ENCODE measurements at places on chromosomes 16 and 17. TPM values are rescaled to one million over a fixed set of nuclear protein-coding genes. Genes with fewer than 3 reads are reported as not detected.
A peak's percentile ranks its signal among the peaks of the same experiment; 100 is the strongest.

- peak; percentile 51 for DNase-seq
- H3K4me1 ChIP-seq = no peaks in the 10 kb centered on the region
- H3K4me3 ChIP-seq = no peak overlapping the region
- no peaks in the 10 kb centered on the region for H3K36me3 ChIP-seq
These were observed 34.4 kb upstream of the PRKCB start for GRCh38 chr16:23801378-23801777.

The OSGIN1 gene
- 0.90 TPM for total RNA-seq

DNA sequence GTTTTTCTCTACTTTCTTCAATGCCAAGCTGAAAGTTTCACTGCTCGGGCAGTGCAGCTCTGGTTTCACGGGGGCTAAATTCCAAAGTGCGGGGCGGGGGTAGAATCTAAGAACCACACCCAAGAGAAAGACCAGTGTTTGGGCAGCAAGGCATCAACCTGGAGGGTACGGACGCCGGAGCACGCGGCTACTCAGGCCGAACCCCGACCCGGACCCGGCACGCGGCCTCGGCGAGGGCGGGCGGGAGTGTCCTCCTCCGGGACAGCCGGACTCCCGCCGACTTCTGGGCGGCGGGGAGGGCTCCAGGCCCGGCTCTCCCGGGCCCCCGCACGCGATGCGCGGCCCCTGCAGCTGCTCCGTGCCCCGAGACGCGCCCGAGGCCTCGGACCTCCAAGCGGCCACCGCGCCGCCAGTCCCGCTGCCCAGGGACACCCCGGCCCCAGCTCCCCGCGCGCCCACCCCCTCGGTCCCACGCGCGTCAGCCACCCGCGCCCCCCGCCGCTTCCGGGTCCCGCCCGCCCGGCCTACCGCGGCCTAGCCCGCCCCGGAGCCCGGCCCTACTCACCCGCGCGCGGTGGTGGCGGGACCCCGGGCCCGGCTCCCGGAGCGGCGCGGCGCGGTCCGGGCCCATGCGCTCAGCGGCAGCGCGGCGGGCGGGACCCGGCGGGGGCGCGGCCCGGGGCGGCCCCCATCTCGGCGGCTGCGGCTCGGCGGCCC lies 561 bp downstream of the AXIN1 start:
- no peak for DNase-seq
- peaks cover 5% of the 10 kb centered on the region for H3K4me1 ChIP-seq
- H3K27me3 ChIP-seq = no peaks in the 10 kb centered on the region
- peak overlapping the region; percentile 18 for H3K27ac ChIP-seq
- H3K36me3 ChIP-seq = peaks cover 6% of the 10 kb centered on the region

- H3K4me3 ChIP-seq = no peak overlapping the region
- no peaks in the 10 kb centered on the region for H3K36me3 ChIP-seq
- H3K4me1 ChIP-seq = no peaks in the 10 kb centered on the region
- peak; percentile 7 for DNase-seq
- H3K27me3 ChIP-seq = no peaks in the 10 kb centered on the region
These were observed 51.3 kb downstream of the ZFP90 start for GRCh38 chr16:68590201-68590994.

- no peak overlapping the region for H3K4me3 ChIP-seq
- H3K36me3 ChIP-seq = peaks cover 22% of the 10 kb centered on the region
- no peaks in the 10 kb centered on the region for H3K27me3 ChIP-seq
These were observed 12.5 kb downstream of the COTL1 start for GRCh38 chr16:84605339-84605848.

The ZSCAN10 gene
- not detected for total RNA-seq

GRCh38 chr16:72467157-72467759 lies 295.3 kb upstream of the PMFBP1 start:
- H3K27me3 ChIP-seq = no peaks in the 10 kb centered on the region
- H3K4me1 ChIP-seq = no peaks in the 10 kb centered on the region
- DNase-seq = peak; percentile 60
- no peaks in the 10 kb centered on the region for H3K36me3 ChIP-seq
- no peak overlapping the region for H3K27ac ChIP-seq
- no peak overlapping the region for H3K4me3 ChIP-seq

DNA sequence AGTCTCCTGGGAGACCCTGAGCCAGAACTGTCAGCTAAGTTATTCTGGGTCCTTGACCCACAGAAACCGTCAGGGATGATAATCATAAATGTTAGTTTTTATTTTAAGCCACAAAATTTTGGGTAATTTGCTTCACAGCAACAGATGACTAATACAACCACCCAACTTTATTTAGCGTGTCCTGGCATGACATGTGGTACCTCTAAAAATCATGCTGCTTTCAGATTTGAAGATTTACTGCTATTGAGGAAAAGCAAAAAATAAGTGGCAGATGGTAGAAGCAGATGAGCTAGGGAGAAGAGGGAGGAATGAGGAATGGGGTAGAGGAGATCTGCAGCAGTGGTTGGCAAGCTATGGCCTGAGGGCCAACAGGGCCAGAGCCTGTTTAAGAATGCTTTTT lies 90.4 kb downstream of the TMEM100 start:
- H3K27ac ChIP-seq = no peak overlapping the region
- H3K36me3 ChIP-seq = no peaks in the 10 kb centered on the region
- DNase-seq = no peak
- H3K4me1 ChIP-seq = no peaks in the 10 kb centered on the region
- H3K4me3 ChIP-seq = no peak overlapping the region
- peaks cover 3% of the 10 kb centered on the region for H3K27me3 ChIP-seq

GRCh38 chr16:1963806-1964505 lies 670 bp downstream of the RPS2 start:
- peaks cover 12% of the 10 kb centered on the region for H3K4me1 ChIP-seq
- H3K4me3 ChIP-seq = peak overlapping the region; percentile 87
- DNase-seq = no peak
- H3K27ac ChIP-seq = peak overlapping the region; percentile 62
- peaks cover 27% of the 10 kb centered on the region for H3K36me3 ChIP-seq

DNA sequence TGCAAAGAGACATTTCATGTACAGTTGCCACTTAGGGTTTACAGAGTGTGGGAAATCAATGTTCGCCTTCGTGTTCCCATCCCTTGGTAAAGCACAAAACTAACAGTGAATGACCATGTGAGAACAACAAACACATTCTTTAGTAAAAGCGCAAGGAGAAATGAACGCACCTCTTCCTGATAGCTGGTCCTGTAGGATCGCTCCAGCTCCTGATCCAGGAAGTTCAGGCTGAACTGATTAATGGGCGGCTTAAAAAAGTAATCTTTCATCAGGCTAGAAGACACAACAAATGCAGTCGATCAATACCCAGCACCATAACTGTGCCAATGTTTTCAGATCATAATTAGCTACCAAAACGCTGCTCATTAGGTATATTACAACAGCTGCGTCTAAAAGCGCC lies 108.3 kb upstream of the CREBBP start:
- H3K4me1 ChIP-seq = no peaks in the 10 kb centered on the region
- H3K27me3 ChIP-seq = no peaks in the 10 kb centered on the region
- no peak overlapping the region for H3K4me3 ChIP-seq
- no peak overlapping the region for H3K27ac ChIP-seq
- DNase-seq = no peak

The HOXB1 gene
- total RNA-seq = not detected

GRCh38 chr17:81814748-81815645 lies 11.0 kb downstream of the GCGR start:
- H3K36me3 ChIP-seq = no peaks in the 10 kb centered on the region
- H3K27ac ChIP-seq = no peak overlapping the region
- peaks cover 9% of the 10 kb centered on the region for H3K4me1 ChIP-seq
- H3K27me3 ChIP-seq = peaks cover 13% of the 10 kb centered on the region

The MMP2 gene
- 164 TPM for total RNA-seq

DNA sequence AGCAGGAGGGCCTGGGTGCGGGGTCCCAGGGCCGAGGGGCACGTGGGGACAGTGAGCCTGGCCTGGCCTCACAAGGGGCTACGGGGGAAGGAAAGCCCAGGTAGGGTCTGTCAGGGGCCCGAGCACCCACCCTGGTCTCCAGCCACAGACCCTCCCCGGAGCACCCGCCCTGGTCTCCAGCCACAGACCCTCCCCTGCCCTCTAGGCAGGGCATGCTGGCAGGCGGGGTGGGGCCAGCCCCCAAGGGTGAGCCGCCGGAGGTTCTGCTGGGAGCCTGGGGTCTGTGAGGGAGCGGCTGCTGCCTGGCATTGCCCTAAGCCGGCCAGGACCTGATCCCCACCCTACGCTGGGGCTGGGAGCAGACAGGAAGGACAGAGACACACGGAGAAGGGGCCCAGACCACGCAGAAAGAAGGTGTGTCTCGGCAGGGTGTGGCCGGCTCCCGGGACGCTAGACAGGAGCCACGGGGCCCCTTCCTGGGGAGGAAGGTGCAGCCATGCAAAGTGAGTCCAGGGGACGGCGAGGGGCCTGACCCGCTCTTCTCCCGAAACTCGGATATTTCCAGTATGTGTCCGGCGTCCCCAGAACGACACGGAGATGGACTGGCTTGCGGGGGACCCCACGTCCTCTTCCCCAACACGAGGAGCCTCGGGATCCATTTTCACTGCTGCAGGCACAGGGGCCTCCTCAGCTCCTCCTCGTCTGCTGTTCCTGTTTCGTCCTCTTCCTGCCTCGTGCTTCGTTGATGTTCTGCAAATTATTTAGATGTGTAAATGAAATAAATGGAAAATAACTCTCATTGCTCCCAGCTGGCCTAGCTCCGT lies 15.5 kb downstream of the UTS2R start:
- H3K27me3 ChIP-seq = peaks cover 31% of the 10 kb centered on the region
- no peak overlapping the region for H3K27ac ChIP-seq
- H3K4me1 ChIP-seq = peaks cover 2% of the 10 kb centered on the region
- no peak overlapping the region for H3K4me3 ChIP-seq
- peaks cover 4% of the 10 kb centered on the region for H3K36me3 ChIP-seq

DNA sequence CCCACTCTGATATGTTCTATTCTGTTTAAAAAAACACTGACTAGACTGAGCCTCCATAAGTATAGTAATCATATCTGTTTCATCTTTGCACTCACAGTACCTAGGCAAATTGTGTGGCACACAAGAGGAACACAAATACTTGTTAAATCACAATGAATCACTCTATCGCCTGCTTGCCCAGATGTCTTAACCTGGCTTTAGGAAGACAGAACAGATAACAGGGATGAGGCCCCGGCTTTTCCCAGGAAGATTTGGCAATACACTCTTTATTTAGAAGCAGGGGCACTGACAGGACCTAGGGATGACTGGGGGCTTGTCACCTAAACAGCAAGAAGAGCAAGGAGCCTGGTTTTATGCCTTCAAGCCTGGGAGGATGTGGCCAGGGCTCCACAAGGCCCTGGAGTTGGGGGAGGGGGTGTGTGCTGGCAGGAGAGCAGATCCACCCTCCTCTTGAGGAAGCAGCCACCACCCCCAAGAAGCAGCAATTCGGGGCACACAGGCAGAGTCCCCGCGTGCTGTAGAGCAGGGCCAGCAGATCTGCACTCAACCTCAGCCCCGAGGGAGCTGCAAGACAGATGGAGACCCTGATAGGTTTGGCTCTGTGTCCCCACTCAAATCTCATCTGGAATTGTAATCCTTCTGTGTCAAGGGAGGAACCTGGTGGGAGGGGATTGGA lies 41.0 kb upstream of the KSR1 start:
- H3K4me1 ChIP-seq = peaks cover 4% of the 10 kb centered on the region
- H3K36me3 ChIP-seq = no peaks in the 10 kb centered on the region
- no peak for DNase-seq
- no peak overlapping the region for H3K27ac ChIP-seq

GRCh38 chr17:29732613-29733012 lies 109.9 kb upstream of the CORO6 start:
- no peaks in the 10 kb centered on the region for H3K27me3 ChIP-seq
- DNase-seq = peak; percentile 9
- H3K27ac ChIP-seq = peak overlapping the region; percentile 99
- H3K4me1 ChIP-seq = peaks cover 25% of the 10 kb centered on the region

DNA sequence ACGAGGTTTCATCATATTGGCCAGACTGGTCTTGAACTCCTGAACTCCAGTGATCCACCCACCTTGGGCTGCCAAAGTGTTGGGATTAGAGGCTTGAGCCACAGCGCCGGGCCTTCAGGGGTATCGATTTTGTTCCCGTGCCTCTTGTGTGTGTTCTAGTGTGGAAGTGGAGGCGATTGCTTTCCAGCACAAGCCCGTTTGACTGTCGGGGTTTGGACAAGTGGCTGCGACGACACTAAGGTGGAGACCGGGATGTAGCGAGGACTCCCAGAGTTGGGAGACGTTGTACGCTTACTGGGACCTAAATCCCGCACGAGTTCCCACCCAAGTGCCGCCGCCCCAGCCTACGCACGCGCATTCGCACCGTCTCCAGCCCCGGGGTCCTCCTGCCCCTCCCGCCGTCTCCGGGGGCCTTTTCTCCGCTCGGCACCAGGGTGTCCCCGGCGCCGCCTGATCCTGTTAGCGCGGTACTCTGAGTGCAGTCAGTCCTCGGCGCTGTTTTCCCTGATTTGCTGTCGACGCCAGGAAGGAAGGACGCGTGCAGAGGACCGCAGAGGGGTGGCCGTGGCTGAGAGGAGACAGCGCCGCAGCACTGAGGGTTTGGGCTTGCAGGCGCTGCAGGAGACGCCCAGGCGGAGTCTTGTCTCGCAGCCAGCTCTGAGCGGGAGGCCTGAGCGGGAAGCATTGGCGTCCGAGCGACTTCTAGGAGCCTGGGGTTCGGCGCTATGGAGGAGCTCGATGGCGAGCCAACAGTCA lies at the start of gene NUP85:
Gene NUP85, plus strand, starts transcription at position 643 of the 756 bp plus-strand sequence. Its CDS starts 83 bp downstream, at position 726.
- peak; percentile 89 for DNase-seq
- no peaks in the 10 kb centered on the region for H3K4me1 ChIP-seq
- no peaks in the 10 kb centered on the region for H3K27me3 ChIP-seq
- peaks cover 4% of the 10 kb centered on the region for H3K36me3 ChIP-seq

The SCARF1 gene
- total RNA-seq = 0.28 TPM

GRCh38 chr17:27776882-27777624 lies 23.3 kb downstream of the NOS2 start:
- no peak overlapping the region for H3K27ac ChIP-seq
- no peaks in the 10 kb centered on the region for H3K36me3 ChIP-seq
- peaks cover 5% of the 10 kb centered on the region for H3K27me3 ChIP-seq
- DNase-seq = no peak

The CDH5 gene
- total RNA-seq = not detected

The PRR15L gene
- not detected for total RNA-seq

- H3K27ac ChIP-seq = peak overlapping the region; percentile 96
- peaks cover 51% of the 10 kb centered on the region for H3K4me1 ChIP-seq
These were observed 197.8 kb upstream of the CHMP6 start for GRCh38 chr17:80793851-80794267.

All from IMR-90 (cell line).